Fibroblast of lung (primary cell): ENCODE measurements at places on chromosomes 2 and 18. TPM values are rescaled to one million over a fixed set of nuclear protein-coding genes. Genes with fewer than 3 reads are reported as not detected.

DNA sequence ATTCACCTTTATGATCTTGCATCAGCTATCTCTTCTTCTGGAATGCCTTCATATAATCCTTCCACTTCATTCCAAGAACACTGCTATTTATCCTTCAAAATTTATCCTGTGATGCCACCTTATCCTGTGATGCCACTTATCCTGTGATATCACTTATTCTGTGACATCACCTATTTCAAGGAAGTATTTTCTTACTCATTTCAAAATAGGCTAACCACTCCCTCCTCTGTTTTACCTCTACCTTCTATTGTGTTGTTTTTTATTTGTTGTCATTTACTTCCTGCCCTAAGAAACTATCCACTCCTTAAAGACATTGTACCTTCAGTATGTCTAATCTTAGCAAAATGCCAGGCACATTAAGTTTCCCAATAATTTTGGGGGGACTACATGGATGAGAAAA, 38.8 kb downstream of the CD226 start:
- no peak for DNase-seq

- DNase-seq = no peak
Observed at GRCh38 chr2:126832014-126832413, 66.7 kb upstream of the TEX51 start.

GRCh38 chr2:53104263-53104662, 663.3 kb upstream of the CHAC2 start:
- DNase-seq = peak; percentile 61

- peak; percentile 47 for DNase-seq
Observed at GRCh38 chr2:138107288-138107687, 143.0 kb downstream of the HNMT start.

DNA sequence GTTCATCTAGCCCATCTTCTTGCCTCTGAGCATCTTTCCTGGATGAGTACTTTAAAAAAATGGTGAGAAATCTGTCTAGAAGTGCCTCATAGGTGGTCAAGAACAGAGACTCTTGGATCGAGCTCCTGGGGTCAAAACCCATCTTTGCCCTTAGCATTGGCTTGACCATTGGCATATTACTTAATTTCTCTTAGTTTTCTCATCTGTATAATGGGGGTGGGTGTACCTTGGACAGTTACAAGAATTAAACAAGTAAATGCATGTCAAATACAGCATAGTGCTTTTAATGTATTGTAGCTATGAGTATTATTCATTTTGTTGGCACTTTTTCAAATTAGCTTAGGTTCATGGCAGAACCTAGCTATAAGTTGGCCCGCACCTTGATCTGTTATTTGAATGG, 36.8 kb downstream of the DHRS9 start:
- no peak for DNase-seq

DNA sequence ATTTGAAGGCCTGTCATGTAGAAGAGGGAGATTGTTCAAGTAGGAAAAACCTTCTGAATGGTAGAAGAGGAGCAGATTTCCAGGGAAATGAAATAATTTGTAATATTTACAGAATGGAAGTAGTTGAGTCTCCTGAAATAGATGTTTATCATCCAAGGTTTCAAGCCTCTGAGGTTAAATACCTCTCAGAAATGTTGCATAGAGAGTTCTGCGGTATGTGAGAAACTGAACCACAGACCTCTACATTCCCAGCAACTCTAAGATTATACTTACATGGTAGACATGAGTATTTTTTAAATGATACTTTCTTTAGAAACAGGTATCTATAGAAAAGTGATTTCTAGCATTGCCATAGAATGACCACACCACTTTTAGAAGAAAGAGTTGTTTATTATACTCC, 379.8 kb upstream of the FANCL start:
- peak; percentile 62 for DNase-seq

RNU2-63P gene
- not detected in 2 replicates for polyA plus RNA-seq

LIMS4 gene
- polyA plus RNA-seq = 0.14 and 1.5 TPM in 2 replicates
